Kidney capillary endothelial cell (primary cell): ENCODE measurements at places on chromosomes 2 and 18.

GRCh38 chr18:67770520-67770919, 254.0 kb upstream of the DSEL start:
- DNase-seq: peak; percentile 6

GRCh38 chr18:58567453-58568196, 61.3 kb downstream of the ALPK2 start:
- DNase-seq: no peak

DNA sequence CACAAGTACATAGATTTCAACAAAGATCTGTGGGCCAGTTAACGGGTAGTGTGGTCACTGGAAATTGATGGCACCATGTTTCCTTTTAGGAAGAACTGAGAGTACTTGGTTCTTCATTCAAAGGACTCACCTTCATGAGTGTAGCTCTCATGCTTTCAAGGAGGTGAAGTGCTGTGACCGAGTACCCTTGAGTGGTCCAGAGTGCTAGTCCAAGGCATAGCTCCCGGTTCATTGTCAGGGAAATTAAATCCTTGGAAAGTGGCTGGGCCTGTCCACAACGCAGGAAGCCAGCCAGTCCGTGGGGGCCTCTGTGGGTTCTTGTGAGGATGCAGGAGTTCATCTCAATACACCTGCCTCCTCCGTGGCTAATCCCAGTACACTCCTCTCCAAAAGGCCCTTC, 295.1 kb downstream of the GALR1 start:
- DNase-seq: no peak

DNA sequence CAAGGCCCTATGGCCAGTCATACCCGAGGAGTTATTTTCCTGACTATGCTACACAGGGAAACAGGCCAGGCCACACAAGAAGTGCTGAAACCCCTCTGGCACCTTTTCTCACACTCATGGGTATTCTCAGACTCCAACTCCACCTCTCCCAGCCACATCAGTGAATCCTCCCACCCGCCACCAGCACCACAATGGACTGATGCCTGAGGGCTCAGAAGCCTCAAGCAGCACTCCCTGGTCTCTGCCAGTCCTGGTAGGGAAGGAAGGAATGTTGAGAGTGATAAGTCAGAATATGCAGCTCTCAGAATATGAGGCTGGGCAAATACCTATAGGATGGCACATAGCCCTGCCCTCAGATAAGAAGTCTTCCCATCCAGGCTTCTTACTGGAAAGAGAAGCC, 391.1 kb downstream of the ALK start:
- DNase-seq: no peak

- DNase-seq: no peak
Measured at GRCh38 chr18:77073336-77074093, 59.1 kb downstream of the MBP start.

DNA sequence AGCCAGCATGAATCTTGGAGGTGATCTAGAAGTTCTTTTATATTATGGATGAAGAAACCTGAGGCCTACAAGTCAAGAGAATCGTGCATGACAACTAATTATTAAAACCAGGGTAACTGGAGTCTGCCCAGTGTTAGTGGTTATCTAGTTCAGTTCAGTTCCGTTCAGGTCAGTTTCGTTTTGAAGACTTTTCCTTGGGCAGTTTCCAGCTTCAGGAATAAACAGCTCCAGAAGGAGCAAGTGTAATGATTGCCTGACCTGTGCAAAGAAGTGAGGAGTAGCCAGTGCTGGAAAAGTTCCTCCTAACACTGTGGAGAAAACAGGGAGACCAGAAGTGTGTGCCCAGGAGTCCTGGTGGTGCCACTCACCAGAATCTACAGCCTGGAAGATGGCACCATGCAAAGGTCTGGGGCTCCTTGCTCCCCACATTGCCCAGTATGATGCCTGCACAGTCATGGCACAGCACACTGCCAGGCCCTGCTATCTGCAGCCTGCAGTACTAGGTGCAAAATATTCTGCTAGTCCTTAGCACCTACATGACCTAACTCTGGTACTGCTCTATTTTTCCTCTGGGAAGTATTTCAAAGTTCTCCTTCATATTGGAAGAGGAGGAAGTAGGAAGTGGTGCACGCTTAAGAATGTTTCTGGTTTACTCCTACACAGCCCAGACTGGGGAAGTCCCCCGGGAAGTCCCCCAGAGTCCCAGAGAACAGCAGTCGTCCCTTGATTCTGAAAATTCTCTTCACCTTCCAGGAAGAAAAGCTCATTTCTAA, 65.8 kb downstream of the SUMO1 start:
- no peak for DNase-seq

GRCh38 chr2:8619071-8619470, 62.8 kb upstream of the ID2 start:
- no peak for DNase-seq

GRCh38 chr18:12574494-12575185, 83.3 kb downstream of the SPIRE1 start:
- no peak for DNase-seq

- no peak for DNase-seq
Measured at GRCh38 chr2:131027566-131028528, 65.4 kb downstream of the FAM168B start.

GRCh38 chr2:189783451-189783926, 650 bp downstream of the ORMDL1 start:
- peak; percentile 48 for DNase-seq

DNA sequence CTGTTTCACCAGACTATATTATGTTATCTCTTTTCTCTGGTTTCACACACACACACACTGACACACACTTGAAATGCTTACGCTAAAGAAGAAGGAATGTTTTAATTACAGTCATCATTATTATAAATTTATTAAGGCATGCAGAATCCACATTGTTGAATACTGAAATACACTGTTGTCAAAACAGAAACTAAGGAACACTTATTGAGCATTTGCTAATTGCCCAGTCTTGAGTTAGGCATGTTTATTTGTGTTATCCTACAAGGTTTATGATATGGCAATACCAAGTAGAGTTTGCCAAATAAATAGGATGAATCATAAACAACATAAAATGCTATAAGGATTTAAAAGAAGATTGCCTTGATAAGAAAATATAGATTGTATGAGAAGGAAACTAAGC, 917.0 kb upstream of the PIK3C3 start:
- DNase-seq: no peak

DNA sequence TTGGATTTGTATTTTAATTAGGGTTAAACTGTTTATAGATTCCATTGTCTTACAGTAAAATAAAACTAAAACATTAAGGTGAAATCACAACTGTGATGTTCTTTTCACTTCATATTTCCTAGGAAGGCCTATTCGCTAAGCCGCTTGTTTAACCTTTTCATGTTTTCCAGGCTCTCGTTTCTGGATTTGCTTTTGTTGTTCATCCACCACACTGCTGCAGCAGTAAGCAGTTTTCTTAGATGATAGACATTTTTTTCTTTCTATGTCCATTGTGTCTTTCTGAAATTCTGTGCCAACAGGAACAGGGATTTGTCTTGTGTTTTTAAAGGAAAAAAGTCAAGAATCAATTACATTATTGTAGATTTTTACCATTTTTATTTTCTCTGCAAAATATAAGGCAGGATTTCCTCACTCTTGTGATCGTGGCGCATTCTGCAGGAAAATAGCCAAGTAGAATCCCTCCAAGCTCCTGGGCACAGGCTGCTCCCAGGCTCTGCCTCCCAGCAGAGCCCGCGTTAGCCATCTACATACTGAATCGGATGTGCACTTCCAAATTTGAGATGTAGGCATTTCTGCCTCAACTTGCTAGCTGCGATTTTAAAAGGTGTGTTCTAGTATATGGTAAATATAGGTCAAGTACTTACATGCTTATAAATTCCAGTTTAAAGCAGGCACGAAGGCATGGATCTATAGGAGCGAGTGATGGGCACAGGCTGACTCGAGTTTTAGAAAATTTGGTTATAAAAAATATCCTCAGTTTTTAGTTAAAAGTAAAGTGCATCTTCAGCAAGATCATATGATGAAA, 10.2 kb downstream of the TSHZ1 start:
- DNase-seq: no peak

- DNase-seq: no peak
Measured at GRCh38 chr2:71833855-71834560, 313.7 kb downstream of the CYP26B1 start.

DNA sequence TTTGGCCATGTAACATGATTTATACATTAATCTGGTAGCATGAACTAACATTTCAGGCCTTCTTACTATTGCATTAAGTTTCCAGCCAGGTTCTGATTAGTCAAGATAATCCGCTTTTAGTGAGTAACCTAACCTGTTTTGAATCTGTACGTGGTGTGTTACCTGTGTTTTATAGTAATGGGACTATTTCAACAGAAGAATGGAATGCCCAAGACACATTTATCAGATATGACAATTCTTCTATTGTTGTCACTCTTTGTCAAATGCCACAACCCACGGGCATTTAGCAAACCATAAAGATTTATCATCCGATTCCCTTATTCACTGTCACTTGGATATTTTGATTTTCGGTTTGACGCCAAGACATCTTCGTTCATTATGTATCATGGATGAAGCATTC, 117.9 kb downstream of the ETAA1 start:
- no peak for DNase-seq

DNA sequence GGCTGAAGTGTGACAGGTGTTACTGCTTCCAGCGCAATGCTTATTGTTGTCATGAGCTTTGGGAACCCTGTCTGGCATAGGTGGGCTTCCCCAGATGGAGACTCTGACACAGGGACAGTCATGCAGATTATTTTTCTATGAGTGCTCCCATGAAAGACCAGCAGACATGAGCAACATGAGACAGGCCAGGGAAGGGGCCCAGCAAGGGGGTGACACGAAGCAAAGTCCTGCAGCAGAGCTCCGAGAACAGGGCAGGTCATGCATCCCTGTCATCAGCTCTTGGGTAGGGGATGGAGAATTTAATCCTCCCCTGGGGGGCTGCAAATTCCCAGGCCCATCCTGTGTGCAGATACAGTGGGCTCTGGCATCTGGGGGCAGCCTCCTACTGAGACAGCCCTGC, 77.4 kb downstream of the CTAGE1 start:
- no peak for DNase-seq

GRCh38 chr2:158668001-158668765, 126.9 kb upstream of the DAPL1 start:
- DNase-seq: no peak
